Neural crest cell (in vitro differentiated cells): ENCODE measurements at places on chromosomes 5 and 9.

- H3K27me3 ChIP-seq = no peaks in the 10 kb centered on the region
- H3K36me3 ChIP-seq = no peaks in the 10 kb centered on the region
- no peak overlapping the region for H3K4me3 ChIP-seq
- H3K27ac ChIP-seq = no peak overlapping the region
- peaks cover 21% of the 10 kb centered on the region for H3K4me1 ChIP-seq
- DNase-seq = no peak
Observed at GRCh38 chr5:73655521-73656160, 29.6 kb downstream of the ARHGEF28 start.

GRCh38 chr9:136578915-136579649 is 33.2 kb upstream of the NOTCH1 start:
- peaks cover 18% of the 10 kb centered on the region for H3K4me1 ChIP-seq
- no peak overlapping the region for H3K4me3 ChIP-seq
- no peak for DNase-seq
- H3K36me3 ChIP-seq = no peaks in the 10 kb centered on the region

GRCh38 chr5:14432931-14433589 is 148.5 kb upstream of the OTULINL start:
- peak overlapping the region; percentile 17 for H3K4me3 ChIP-seq
- peaks cover 56% of the 10 kb centered on the region for H3K4me1 ChIP-seq
- H3K27ac ChIP-seq = peak overlapping the region; percentile 68
- no peak for DNase-seq
- H3K27me3 ChIP-seq = no peaks in the 10 kb centered on the region

DNA sequence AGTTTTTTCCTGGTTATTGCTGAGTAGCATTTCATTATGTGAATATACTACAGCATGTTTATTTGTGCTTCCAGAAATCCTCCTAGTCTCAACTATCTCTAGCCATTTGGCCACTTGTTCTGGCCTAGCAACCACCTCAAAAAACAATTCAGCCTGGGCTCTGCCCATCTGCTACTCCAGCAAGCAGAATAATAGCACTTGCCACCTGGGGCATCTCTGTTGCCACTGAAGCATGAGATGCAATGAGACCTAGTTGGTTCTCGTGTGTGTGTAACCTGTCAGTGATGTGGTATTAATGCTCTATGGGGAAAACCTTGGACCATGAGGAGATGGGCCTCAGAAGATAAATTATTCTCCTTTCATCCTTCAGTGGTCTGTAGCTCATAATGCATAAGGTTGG is 129.5 kb downstream of the RNF180 start:
- no peaks in the 10 kb centered on the region for H3K27me3 ChIP-seq
- no peak for DNase-seq
- H3K27ac ChIP-seq = no peak overlapping the region
- no peak overlapping the region for H3K4me3 ChIP-seq
- peaks cover 6% of the 10 kb centered on the region for H3K36me3 ChIP-seq
- no peaks in the 10 kb centered on the region for H3K4me1 ChIP-seq

DNA sequence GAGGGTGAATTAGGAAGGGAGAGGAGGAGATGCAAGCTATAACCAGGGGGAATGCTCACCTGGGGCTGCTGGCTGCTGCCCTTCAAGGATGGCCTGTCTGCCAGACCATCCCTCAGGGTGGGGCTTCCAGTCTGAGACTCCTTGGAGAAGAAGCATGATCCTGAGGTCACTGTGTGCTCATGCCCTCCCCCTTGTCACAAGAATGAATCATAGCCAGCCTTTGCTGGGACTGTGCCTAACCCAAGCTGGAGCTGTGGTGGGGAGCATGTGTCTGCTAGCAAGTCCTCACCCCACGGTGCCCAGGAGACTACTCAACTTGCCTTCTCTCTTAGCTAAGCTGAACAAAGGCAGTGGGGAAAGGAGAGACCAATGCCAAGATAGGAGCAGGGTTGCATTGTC is 463.6 kb downstream of the SPOCK1 start:
- no peak overlapping the region for H3K27ac ChIP-seq
- no peak overlapping the region for H3K4me3 ChIP-seq
- peaks cover 12% of the 10 kb centered on the region for H3K4me1 ChIP-seq
- no peak for DNase-seq

DNA sequence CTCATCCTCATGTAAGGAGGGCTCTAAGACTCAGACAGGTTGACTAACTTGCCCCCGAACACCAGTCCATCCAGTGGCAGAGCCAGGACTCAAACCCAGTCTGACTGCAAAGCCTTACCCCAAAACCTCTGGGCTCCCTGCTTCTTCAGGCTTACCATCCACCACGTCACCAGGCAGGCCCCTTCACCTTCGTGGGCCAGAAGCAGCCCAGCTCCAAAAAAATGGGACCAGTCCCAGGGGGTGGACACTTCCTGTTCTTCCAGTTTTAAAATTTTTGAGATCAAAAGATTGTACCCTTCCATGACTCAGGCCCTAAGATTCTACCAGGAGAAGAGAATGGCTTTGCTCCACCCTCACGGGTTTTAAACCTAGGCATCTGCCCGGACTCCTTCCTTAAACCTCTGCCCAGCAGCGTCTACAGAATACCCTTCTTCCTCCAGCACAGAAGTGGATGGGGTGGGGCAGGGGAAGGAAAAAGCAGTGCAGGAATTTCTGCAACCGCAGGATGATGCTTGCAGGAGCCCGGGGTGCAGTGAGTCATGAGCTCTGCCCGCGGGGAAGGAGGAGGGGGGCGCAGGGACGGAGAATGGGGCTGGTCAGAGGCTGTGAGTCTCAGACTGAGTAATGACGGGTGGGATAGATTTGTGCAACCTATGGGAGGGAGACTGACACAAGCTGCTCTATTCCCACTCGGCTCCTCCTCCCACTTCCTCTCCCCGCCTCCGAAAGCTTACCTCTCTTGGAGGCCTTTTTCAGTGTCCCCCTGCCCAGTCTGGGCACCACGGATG is 50.4 kb upstream of the STXBP1 start:
- peaks cover 68% of the 10 kb centered on the region for H3K4me1 ChIP-seq
- peak overlapping the region; percentile 66 for H3K4me3 ChIP-seq
- no peaks in the 10 kb centered on the region for H3K36me3 ChIP-seq
- no peaks in the 10 kb centered on the region for H3K27me3 ChIP-seq

DNA sequence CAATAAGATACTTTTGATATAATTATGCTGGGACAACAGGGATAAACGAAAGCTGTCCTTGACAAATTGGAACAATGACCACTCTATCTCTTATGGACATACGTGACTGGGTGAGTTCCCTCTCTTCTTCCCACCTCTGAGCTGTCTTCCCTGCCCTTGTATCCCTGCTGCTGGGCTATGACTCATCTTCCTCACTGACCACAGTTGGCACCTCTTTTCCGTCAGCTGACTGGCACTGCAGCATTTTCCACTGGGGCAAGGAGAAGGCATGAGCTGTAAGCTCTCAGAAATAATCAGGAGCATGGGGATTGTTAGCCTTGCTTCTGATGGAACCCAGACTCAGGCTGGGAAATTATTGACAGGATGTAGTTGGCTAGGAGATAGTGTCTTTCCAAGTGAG is 48.7 kb downstream of the PCSK1 start:
- no peaks in the 10 kb centered on the region for H3K36me3 ChIP-seq
- no peak overlapping the region for H3K4me3 ChIP-seq

DNA sequence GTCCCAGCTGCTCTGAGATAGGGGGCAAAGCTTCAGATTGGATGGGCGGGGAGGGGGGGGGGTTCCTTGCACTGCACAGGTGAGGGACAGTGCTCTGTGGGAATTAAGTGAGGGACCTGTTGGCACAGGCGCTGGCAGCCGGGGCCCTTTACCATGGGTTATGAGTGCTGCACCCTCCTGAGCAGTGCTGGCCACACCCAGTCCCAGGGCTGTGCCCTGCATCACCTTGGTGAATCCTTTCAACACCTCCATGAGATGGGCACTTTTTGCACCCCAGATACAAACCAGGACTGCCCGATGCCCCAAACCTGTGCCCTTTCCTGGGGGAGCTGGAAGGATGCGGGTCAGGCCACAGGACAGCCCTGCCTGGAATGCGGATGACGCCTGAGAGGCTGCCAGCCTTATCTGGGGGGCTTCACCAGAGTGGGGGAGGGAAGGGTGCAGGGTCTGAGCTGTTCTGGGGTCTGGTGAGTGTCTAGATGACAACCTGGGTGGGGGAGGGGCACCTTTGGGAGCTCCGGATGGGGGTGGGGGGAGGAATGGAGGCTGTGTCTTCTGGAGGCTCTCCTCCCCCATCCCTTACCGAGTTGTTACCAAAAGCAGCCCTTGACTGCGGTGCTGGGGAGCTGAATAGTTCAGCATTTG is 5.2 kb downstream of the CRB2 start:
- H3K27ac ChIP-seq = no peak overlapping the region
- no peaks in the 10 kb centered on the region for H3K36me3 ChIP-seq
- H3K4me3 ChIP-seq = peak overlapping the region; percentile 84
- peaks cover 74% of the 10 kb centered on the region for H3K4me1 ChIP-seq
- H3K27me3 ChIP-seq = no peaks in the 10 kb centered on the region

GRCh38 chr5:128904805-128905567 is 60.3 kb upstream of the SLC27A6 start:
- H3K4me1 ChIP-seq = no peaks in the 10 kb centered on the region
- H3K27me3 ChIP-seq = no peaks in the 10 kb centered on the region
- no peak overlapping the region for H3K27ac ChIP-seq
- no peaks in the 10 kb centered on the region for H3K36me3 ChIP-seq
- H3K4me3 ChIP-seq = no peak overlapping the region

GRCh38 chr5:89313804-89314588 is 431.0 kb upstream of the MEF2C start:
- H3K4me3 ChIP-seq = no peak overlapping the region
- no peak overlapping the region for H3K27ac ChIP-seq
- DNase-seq = no peak
- H3K27me3 ChIP-seq = no peaks in the 10 kb centered on the region
- H3K4me1 ChIP-seq = no peaks in the 10 kb centered on the region
- H3K36me3 ChIP-seq = no peaks in the 10 kb centered on the region

DNA sequence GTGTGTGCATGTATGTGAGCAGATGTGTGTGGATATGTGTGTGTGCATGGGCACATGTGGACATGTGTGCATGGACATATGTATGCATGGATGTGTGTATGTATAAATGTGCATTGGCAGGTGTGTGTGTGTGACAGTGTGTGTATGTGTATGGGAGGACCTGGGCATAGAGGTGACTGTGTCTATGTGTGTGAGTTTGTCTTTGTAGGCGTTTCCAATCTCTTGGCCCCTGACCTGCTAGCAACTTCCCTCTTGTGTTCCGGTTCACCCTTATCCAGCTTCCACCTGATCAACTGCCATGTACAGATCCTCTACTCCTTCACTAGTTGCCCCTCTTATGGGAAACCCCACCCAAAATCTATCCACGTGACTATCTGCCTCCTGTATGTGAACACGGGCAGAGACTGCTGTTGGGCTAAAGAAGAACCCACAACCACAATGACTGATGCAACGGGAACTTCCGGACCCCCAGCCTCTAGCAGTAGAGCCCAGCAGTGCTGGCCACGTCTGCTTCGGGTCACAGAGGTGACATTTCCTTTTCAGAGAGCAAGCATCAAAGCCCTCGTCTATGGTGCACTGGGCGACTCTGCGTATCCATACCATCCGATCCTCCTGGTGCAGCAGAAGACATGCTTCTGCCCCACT is 24.9 kb upstream of the GADD45G start:
- H3K27me3 ChIP-seq = peaks cover 21% of the 10 kb centered on the region
- no peak for DNase-seq
- H3K27ac ChIP-seq = no peak overlapping the region
- H3K36me3 ChIP-seq = no peaks in the 10 kb centered on the region
- no peak overlapping the region for H3K4me3 ChIP-seq

DNA sequence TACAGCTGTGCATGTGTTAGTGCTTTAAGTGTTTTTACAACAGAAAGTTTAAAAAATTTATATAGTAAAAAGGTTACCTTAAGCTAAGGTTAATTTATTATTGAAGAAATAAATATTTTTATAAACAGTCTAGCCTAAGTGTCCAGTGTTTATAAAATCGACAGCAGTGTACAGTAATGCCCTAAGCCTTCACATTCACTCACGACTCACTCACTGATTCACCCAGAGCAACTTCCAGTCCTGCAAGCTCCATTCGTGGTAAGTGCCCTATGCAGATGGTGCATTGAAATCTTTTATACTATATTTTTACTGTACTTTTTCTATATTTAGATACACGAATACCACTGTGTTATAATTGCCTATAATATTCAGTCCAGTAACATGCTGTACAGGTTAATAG is 159.1 kb downstream of the ROR2 start:
- peaks cover 9% of the 10 kb centered on the region for H3K36me3 ChIP-seq
- no peaks in the 10 kb centered on the region for H3K27me3 ChIP-seq
- H3K27ac ChIP-seq = no peak overlapping the region
- H3K4me1 ChIP-seq = peaks cover 17% of the 10 kb centered on the region
- DNase-seq = no peak

DNA sequence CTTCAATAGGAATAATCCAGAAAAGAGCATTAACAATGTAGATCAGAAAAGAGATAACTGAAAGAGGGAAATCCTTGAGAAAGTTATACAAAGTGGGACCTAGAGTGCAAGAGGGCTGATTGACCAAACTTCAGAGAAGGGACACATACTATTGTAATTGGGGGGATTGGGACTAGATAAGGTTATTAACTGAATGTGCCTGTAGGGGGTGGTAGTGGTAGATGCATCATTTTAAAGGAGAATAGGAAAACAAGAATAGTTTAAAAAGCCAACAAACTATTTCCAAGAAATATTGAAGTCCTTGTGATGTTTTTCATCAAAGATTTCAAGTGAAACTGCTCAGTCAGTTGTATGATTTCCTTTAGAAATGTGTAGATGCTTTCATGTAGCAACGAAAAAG is 468.5 kb downstream of the TAF11L14 start:
- no peaks in the 10 kb centered on the region for H3K36me3 ChIP-seq
- DNase-seq = no peak
- H3K4me1 ChIP-seq = peaks cover 11% of the 10 kb centered on the region
- H3K27me3 ChIP-seq = peaks cover 3% of the 10 kb centered on the region
- H3K27ac ChIP-seq = no peak overlapping the region

DNA sequence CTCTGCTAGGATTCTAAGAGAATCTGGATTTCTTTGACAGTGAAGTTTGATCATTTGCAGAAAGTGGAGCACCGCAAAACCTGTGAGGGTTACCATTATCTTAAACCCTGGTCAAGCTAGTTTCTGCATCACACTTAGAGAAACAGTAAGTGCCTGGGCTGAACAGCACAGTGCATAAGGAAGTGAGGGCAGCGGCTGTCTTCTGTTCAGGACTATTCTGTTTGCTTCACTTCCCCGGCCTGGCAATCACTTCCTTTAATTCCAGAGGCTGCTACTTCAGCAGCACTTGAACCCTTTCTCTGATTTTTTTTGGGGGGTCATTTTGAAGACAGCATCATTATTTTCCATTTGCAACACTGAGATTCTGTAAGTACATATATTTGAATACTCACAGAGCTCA is 32.0 kb downstream of the SEMA6A start:
- peaks cover 9% of the 10 kb centered on the region for H3K36me3 ChIP-seq
- H3K4me3 ChIP-seq = no peak overlapping the region
- H3K27ac ChIP-seq = no peak overlapping the region
- peaks cover 7% of the 10 kb centered on the region for H3K4me1 ChIP-seq

- peaks cover 5% of the 10 kb centered on the region for H3K4me1 ChIP-seq
Observed at GRCh38 chr5:132227235-132227484, 493 bp downstream of the P4HA2 start.
